ENCODE measurements at places on chromosomes 13 and 19.

DNA sequence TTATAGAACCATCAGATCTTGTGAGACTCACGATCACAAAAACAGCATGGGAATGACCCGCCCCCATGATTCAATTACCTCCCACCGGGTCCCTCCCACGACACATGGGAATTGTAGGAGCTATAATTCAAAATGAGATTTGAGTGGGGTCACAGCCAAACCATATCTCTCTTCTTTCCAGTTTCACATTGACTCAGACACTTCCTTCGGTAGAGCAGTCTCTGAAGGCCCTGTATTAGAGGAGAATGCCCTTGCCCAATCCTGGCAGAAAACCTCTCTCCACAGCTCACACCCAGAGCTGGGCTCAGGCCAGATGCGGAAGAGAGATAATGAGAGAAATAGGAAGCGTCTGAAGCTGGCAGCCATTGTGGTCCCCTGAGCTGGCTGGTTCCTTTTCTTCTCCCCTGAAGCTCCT lies 72.4 kb upstream of the CLDN10 start:
- DNase-seq, result no peak

- DNase-seq, result no peak
Observed at GRCh38 chr13:64477146-64477545, 2753.0 kb downstream of the PCDH9 start.

DNA sequence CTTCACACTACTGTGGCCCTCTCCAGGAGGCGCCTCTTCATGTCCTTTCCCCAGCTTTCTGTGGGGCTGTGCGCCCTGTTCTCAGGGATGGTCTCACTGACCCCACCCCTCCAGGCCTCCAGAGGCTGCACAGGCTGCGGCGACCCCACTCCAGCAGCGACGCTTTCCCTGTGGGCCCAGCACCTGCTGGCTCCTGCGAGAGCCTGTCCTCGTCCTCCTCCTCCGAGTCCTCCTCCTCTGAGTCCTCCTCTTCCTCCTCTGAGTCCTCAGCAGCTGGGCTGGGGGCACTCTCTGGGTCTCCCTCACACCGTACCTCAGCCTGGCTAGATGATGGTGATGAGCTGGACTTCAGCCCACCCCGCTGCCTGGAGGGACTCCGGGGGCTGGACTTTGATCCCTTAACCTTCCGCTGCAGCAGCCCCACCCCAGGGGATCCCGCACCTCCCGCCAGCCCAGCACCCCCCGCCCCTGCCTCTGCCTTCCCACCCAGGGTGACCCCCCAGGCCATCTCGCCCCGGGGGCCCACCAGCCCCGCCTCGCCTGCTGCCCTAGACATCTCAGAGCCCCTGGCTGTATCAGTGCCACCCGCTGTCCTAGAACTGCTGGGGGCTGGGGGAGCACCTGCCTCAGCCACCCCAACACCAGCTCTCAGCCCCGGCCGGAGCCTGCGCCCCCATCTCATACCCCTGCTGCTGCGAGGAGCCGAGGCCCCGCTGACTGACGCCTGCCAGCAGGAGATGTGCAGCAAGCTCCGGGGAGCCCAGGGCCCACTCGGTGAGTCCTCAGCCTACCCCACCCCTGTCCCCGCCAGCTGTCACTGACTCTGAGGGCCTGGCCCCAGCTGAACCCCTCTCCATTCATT lies 11.2 kb downstream of the ARHGAP33 start:
- DNase-seq, result no peak

- no peak for DNase-seq
Observed at GRCh38 chr13:75585153-75585552, 35.6 kb downstream of the UCHL3 start.

GRCh38 chr19:51824281-51825005 lies 29.5 kb downstream of the FPR3 start:
- no peak for DNase-seq

- peak; percentile 90 for DNase-seq
Observed at GRCh38 chr13:23790577-23791170, 98.5 kb downstream of the MIPEP start.

GRCh38 chr13:39605677-39606320 lies 2.8 kb upstream of the LHFPL6 start:
- DNase-seq, result no peak

DNA sequence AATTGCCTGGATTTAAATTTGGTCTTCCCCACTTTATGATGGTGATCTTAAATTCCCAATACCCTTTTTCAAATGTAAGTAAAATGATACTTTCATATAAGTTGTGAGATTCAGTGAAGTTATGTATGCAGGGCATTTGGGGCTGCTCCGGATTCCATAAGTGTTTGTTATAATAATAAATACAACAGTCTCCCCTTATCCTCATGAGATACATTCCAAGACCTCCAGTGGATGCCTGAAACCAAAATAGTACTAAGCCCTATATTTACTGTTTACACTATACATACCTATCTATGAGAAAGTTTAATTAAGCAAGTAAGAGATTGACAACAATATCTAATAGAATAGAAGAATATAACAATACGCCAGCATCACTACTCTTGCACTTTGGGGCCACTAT lies 2237.8 kb downstream of the PCDH9 start:
- no peak for DNase-seq

GRCh38 chr13:106336668-106337067 lies 198.8 kb downstream of the EFNB2 start:
- no peak for DNase-seq

DNA sequence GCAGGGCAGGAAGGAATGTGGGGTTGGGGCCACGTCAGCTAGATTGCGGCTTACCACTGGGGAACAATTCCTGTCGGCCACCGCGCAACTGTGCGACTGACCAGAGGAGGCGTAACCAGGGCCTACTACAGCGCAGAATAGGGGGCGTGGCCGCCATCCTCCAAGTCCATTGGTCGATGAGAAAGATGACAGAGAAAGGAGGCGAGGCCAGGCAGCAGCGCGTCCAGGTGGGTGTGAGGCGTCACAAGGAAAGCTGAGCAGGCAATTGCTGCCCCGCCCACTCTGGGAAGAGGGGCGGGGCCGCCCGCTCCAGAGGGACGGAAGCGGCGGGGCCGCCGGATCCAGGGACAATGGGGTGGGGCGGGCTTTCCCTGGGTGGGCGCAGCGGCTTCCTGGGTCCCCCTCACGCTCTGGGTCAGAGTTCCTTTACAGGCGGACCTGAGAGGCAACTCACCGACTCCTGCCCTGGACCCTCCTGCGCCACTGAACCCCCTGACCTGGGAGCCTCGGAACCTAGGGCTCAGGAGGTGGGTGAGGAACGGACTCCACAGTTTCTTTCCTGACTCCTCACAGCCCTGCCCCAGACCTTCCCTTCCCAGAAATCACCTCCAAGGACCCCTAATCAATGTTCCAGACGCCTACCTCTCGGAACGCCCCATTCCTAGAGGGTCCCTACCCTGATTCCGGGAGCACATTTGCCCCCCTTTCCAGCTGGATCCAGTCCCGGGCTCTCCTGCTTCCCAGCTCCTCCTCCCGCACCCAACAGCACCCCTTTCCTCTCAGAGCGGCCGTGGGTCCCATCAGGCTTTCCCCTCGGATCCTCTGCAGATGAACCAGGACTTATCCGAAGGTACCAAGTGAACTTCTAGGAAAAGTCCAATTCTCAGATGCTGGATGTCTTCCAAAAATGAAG lies 101.5 kb upstream of the ZNF492 start:
- DNase-seq, result no peak

DNA sequence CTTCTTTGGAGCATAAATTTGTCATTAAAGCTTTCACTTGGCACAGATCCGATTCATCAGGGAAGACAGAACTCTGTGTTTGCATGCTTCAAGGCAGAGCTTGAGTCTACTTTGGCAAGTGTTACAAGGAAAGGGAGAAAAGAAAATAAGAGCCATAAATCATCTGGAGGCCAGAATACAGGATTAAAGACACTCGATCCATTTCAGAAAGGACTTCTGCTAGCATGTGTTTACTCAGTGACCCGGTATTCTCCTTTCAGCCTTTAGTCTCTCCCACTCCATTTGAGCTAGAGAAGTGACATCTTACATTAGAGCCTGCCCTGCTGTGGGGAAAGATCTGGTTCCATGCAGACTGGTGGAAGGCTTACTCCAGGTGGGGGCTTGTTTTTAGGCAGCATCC lies 306.4 kb downstream of the KLF5 start:
- no peak for DNase-seq

DNA sequence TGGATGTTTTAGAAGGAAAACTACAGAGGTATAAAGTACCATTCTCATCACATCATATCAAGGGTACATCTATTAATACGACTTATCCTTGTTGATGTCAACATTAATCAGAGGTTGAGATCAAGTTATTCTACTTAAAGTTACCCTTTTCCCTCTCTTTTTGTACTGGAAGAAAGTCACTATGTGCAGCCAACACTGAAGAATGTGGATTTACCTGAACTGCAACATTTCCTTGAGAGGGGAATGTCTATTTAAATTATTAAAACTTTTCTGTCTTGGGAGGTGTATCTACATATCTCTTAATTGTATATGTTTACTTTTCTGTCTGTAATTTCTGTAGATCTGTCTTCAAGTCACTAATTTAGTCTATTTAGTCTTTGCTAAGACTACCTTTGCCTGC lies 2.5 kb upstream of the FBXL3 start:
- no peak for DNase-seq

DNA sequence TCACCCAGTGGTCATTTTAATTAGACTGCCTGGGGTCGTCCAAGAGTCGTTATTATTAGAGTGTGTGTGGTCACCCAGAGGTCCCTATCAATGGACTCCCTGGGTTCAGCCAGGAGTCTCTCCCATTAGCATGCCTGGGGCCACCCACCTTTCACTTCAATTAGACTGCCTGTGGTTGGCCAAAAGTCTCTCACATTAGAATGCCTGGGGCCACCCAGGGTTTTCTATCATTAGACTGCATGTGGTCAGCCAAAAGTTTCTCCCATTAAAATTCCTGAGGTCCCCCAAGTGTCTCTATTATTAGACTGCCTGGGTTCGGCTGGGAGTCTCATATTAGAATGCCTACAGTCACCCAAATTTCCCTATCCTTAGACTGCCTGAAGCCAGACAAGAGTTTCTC lies 1472.6 kb downstream of the UQCRFS1 start:
- DNase-seq, result no peak

- DNase-seq, result no peak
Observed at GRCh38 chr13:110498327-110498726, 63.2 kb downstream of the RAB20 start.

GRCh38 chr13:109700176-109700575 lies 86.2 kb downstream of the IRS2 start:
- peak; percentile 42 for DNase-seq

GRCh38 chr19:47505506-47505905 lies 9.4 kb downstream of the NAPA start:
- DNase-seq, result no peak

GRCh38 chr13:28329395-28330158 lies 165.4 kb downstream of the FLT1 start:
- DNase-seq, result peak; percentile 92

DNA sequence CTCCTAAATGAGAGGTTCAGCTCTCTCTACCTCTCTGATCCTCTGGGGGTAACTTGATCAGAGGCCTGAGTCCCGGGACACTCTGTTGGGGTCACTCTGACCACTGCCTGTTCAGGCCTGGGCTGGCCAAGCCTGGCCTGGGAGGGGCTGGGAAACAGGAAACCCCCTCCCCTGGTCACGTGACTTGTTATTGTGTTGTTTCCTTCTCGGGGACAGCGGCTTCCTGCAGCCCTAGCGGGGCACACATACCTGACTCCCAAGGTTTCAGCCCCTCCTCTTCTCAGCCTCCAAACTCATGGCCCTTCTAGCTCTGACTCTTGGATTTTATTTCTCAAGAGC lies at the start of gene USHBP1:
Gene USHBP1 (minus strand): TSS at position 105 of the 339 bp plus-strand sequence. CDS start 446 bp downstream, outside the sequence.
- DNase-seq, result no peak

DNA sequence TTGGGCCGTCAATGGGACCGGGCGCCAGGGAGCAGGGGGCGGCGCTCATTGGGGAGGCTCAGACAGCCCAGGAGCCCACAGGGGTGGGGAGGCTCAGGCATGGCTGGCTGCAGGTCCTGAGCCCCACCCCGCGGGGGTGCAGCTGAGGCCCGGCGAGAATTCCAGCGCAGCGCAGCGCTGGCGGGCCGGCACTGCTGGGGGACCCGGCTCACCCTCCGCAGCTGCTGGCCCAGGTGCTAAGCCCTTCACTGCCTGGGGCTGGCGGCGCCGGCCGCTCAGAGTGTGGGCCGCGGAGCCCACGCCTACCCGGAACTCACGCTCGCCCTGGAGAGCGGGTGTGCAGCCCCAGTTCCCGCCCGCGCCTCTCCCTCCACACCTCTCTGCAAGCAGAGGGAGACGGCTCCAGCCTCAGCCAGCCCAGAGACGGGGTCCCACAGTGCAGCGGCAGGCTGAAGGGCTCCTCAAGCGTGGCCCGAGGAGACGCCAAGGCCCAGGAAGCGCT lies 1227.4 kb downstream of the PCDH17 start:
- DNase-seq, result no peak

GRCh38 chr19:7251494-7251893 lies 42.7 kb downstream of the INSR start:
- no peak for DNase-seq

- DNase-seq, result peak; percentile 58
Observed at GRCh38 chr19:40512473-40513344, 45.9 kb downstream of the SPTBN4 start.

- DNase-seq, result peak; percentile 51
Observed at GRCh38 chr13:114118511-114119123, 13.8 kb downstream of the RASA3 start.

DNA sequence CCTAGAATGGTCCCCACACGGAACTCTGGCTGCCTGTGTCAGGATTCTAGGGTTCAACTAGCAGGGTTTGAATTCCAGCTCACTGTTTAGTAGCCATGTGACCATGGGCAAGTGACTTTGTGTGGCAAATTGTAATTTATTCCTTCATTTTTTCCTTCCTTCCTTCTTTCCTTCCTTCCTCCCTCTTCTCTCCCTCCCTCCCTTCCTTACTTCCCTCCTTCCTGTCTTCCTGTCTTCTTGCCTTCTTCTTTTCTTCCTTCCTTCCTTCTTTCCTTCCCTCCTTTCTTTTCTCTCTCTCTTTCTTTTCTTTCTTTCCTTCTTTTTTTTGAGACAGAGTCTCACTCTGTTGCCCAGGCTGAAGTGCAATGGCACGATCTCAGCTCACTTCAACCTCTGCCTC lies 8.5 kb upstream of the DENND1C start:
- DNase-seq, result no peak

GRCh38 chr13:71454509-71454908 lies 412.5 kb downstream of the DACH1 start:
- no peak for DNase-seq

GRCh38 chr13:35530147-35530546 lies 53.7 kb upstream of the MAB21L1 start:
- DNase-seq, result no peak
